ENCODE measurements at places on chromosomes 1 and 21.
A peak's percentile ranks its signal among the peaks of the same experiment; 100 is the strongest.

DNA sequence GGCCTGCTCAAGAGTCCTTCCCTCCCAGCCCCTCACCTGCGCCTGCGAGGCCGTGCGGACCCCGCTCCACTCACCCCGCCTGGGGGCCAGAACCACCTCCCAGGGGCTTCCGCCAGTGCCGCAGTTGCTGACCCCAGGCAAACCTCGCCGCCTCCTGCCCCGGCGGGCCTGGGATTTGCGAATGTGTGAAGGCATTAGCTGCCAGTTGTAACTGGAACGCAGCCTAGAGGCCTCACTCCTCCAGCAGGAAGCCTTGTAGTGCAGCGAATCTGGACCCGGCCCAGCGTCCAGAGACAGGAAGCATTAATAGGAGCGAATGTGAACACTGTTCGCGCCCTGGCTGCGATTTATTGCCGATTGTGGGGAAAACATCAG, 140.9 kb upstream of the ARHGEF16 start:
- DNase-seq: peak; percentile 94

GRCh38 chr1:167428395-167428794, 89.9 kb downstream of the CD247 start:
- DNase-seq: peak; percentile 27

DNA sequence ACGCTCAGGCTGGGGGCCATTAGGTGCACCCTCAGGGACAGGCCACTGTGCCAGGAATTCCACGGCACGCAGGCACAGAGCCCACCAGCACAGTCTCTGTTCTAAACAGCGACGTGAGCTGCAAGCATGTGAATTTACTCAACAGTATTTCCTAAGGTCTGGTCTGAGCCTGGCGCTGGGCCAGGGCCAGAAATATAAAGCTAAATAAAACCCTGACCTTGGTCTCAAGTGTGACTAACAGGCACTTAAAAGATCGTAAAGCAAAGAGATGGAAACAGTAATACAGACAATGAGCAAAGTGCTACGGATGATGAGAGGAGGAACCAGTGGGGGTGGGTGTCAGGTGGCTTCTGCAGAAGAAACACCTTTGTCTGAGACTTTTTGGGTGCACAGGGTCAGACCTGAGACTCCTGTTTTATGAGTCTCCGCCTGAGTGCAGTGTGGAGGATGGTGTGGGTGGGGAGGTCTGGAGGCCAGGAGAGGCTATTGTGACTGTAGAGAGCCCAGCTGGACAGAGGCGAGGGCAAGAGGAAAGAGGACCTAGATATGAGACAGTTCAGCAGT, 53.4 kb upstream of the EDN2 start:
- DNase-seq: peak; percentile 96

- peak; percentile 12 for DNase-seq
Measured at GRCh38 chr1:101474039-101474665, 237.3 kb downstream of the S1PR1 start.

- no peak for DNase-seq
Measured at GRCh38 chr1:206455666-206456344, 14.5 kb upstream of the IKBKE start.

DNA sequence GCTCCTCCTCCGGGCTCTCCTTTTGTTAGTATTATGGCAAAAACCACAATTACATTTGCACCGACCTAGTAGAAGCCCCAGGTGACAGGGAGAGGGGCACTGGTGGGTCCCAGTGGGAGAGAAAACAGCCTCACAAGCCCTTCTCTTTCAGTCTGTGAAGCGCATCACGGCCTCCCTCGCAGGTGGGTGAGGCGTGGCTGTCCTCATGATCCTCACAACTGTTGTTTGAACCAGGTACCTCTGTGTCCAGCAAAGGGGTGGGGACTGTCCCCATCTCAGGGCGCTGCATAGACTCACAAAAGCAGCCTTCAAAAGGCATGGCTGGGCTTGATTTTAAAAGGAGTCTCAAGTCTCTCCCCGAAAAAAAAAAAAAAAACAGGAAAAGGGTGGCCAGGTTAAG, 7.9 kb upstream of the C2CD2 start:
- DNase-seq: no peak

GRCh38 chr1:98467586-98467985, 193.9 kb upstream of the SNX7 start:
- no peak for DNase-seq

GRCh38 chr1:201309416-201309815, 26.1 kb downstream of the PKP1 start:
- peak; percentile 78 for DNase-seq

DNA sequence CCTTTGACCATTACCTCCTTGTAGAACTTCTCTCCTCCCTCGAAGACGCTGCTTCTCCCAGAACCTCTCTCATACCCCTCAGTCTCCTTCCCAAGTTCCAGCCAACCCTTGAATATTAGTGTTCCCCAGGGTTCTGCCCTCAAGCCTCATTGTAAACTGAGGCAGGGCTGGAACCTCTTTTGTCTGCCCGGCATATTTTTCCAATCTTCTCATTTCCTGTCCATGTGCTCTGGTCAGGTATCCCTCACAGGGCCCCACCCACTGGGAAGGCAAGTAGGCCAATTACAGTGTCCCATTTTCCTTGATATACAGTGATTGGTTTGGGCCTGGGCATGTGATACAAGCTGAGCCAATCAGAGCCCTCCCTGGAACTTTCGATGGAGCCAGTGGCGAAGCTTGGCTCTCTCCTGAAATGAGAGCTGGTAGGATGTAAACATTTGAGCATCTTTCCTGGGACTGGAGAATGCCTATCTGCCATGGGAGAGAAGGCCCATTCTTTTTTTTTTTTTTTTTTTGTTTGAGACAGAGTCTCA, 57.1 kb upstream of the ID3 start:
- DNase-seq: no peak

DNA sequence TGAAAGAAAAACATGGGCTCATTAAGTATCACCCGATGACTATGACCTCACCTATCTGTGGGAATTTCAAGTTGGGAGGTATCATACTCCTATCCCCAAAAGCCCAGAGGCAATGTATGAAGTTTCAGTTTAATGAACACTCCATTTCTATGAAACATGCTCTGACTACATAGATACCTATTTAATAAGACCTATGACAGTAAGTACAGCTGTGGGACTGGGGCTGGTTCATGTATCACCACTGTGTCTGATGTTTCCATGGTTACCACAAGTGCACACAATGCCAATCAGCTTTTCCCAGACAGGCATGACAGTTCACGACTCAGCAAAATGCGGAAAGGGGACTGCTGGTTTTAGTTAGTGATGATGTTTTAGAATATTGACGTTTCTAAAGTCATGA, 167.7 kb downstream of the SIPA1L2 start:
- peak; percentile 11 for DNase-seq

DNA sequence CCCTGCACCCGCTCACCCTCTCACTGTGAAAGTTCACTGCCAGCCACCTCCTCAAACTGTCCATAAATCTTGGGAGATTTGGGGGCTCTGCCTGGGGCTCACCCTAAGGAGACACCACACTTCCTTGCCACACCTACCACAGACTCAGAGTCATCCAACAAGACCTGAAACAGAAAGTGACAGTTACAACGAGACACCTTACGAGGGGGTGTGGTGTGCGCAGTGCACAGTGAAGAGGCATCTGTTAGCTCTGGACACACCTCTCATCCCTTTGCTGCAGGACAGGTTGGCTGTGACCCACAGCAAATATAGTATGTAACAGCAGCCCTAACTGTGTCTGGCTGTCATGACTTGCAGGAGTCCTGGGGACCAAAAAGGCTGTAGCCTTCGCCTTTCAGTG, 190.2 kb downstream of the NR5A2 start:
- no peak for DNase-seq

DNA sequence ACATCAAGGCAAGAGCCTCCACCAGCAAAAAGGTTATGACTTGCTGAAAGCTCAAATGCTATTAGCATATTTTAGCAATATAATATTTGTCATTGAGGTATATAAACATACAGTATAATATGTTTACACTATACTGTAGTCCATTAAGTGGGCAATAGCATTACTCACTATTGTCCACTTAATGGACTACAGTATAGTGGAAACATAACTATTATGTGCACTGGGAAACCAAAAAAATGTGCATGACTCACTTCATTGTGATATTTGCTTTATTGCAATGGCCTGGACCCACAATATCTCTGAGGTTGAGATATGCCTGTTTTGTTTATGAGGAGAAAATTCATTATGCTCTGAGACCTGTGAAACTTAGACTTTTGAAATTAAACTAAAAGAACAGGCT, 300.0 kb downstream of the BARHL2 start:
- peak; percentile 11 for DNase-seq

GRCh38 chr1:65955503-65955902, 162.8 kb downstream of the PDE4B start:
- no peak for DNase-seq

- DNase-seq: no peak
Measured at GRCh38 chr1:18761948-18762840, 97.3 kb downstream of the TAS1R2 start.

Measured in EH (cell line).